GM23248 (cell line): ENCODE measurements at places on chromosomes 3 and 15.

GRCh38 chr3:41265823-41266273 is 66.5 kb downstream of the CTNNB1 start:
- peak; percentile 65 for DNase-seq

DNA sequence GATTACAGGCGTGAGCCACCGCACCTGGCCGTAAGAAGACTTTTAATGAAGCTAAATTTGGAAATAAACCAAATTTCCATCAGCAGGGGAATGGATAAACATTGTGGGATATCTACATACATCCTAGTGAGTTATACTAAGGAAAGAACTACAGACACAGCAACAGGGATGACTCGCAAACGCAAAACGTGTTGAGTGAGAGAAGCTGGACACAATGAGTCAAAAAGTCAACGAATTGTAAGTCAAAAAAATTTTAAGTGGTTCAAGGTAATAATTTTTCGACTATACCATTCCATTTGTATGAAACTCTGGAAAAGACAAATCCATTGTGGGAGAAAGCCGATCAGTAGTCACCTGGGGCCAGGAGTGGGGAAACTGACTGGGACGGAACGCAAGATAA is 19.9 kb downstream of the PLA2G4F start:
- no peak for DNase-seq

DNA sequence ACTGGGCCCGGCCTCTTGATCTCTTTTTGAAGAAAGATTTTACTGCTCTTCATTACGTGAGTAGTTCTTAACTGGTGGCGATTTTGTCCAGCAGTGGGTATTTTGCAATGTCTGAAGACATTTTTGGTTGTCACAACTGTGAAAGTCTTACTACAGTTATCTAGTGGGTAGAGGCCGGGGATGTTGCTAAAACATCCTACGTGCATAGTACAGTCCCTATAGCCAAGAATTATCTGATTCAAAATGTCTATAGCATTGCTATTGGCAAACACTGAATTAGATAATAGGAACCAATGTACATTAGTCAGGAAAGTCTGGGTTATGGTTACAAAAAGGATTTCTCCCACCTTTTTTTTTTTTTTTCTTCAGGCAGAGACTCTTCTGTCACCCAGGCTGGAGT is 38.1 kb downstream of the FOXL2 start:
- no peak for DNase-seq

DNA sequence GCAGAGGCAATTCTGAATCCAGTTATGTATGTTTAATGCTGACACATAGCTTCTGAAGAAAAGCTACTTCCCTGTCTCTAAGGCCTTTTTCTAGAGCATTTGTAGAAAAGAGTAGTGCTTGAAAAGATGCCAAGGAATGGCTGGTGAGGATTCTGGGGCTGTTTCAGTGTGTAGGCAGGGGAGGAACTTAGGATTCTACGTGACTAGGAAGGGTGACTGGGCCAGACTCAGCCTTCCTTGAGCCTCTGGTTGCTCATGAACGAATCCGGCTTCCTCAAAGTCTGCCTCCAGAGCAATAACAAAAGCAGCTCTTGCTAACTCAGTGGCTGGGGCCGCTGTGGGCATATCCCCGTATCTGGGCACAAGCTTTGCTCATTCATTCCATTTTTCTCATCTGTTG is 104.8 kb upstream of the WNT5A start:
- peak; percentile 59 for DNase-seq

GRCh38 chr3:30550246-30550645 is 56.2 kb upstream of the TGFBR2 start:
- no peak for DNase-seq

- no peak for DNase-seq
Observed at GRCh38 chr15:91733661-91734060, 119.8 kb upstream of the SLCO3A1 start.

GRCh38 chr3:126447456-126448106 is 28.1 kb downstream of the ZXDC start:
- no peak for DNase-seq

- no peak for DNase-seq
Observed at GRCh38 chr3:60855250-60855649, 396.0 kb downstream of the FHIT start.

DNA sequence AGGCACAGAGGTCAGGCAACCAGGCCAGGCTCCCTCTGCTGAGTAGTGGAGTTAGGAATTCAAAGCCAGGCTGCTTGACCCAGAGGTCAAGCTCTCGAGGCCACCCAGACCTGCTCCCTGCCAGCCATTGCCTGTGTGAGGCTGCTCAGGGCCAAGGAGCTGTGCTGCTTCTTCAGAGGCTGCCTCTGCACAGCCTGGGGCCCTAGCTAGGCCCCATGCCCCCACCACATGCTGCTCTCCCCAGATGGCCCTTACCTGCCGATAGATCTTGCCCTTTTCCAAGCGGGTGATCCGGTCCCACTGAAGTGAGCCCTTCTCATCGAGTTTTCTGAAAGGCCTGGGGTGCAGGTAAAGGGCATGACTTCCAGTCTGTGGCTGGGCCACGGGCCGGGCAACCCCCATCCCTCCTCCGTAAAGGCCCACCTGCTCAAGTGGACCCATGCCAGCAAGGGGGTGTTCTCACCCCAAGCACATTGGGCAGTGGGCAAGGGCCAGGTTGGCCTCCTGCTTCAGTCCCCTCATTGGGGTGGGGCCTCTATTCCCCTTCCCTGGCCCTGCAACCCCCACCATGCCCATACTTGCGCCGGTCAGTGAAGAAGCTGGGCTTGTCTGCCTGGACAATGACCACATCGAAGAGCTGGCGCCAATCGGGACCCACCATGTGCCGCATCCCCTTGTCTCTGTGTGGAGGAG is 6.5 kb downstream of the NT5DC2 start:
- no peak for DNase-seq

GRCh38 chr3:132630612-132631011 is 29.0 kb downstream of the ACAD11 start:
- no peak for DNase-seq

- DNase-seq = no peak
Observed at GRCh38 chr3:194631696-194632095, 1.5 kb downstream of the TMEM44 start.

DNA sequence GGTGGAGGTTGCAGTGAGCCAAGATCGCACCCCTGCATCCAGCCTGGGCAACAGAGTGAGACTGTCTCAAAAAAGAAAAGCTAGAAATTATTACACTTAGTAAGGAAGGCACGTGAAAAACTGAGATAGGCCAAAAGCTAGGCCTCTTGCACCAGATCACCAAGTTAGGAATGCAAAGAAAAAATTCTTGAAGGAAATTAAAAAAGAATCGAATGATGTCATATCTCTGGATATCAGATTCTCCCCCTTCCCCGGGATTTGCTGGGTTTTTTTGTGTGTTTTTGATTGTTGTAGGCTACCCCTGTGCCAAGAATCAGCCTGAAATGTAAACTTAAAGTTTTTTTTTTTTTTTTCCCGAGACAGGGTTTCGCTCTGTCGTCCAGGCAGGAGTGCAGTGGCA is 17.4 kb downstream of the PTPN23 start:
- DNase-seq = no peak

- DNase-seq = no peak
Observed at GRCh38 chr3:15513116-15513515, 8.4 kb downstream of the COLQ start.

DNA sequence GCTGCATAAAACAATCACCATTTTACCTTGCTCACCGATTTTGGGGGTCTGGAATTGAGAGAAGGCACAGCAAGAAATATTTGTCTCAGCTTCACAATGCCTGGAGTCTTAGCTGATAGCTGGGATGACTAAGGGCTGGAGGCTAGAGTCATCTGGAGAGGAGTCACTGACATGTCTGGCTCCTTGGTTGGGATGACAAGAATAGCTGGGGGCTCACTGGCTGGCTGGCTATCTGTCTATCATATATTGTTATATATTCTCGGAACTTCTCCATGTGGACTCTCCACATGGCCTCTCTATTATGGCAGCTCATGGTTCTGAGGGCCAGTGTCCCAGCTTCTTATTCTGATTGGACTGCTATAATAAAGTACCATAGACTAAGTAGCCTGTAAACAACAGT is 20.0 kb upstream of the TRIM71 start:
- DNase-seq = peak; percentile 44

DNA sequence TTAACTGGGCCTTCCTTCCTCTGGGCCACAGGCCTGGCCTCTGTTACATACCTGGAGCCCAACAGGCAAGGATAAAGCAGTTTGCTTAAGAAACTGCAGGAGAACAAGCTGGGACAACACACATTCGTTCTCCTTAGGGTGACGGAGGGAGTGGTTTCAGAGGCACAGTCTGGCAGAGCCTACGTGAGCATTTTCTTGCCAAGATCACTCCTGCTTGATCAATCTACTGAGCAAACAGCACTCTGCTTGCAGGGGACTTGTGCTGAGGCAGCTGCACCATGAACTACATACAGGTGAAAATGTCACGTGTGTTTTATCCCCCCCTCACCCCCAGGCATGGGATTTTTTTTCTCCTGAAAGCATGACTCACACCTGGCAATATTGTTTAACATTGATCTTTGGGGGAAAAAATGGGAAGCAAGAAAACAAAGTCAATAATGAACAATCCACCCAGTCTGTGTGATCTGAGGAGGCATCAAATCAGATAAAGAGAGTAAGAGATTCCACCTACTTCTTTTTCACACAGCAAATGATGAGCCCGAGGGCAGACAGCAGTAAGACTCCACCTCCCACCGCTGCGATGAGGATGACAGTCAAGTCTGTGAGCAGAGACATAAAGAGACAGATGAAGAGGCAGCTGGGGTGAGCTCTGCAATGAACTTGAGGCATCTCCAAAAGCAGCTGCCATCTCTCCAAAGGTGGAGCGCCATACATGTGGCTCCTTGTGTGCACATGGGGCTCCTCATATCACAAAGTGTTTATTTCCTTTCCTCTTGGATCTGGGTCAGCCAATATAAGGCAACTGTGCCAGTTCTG is 57.4 kb downstream of the CDCP1 start:
- DNase-seq = no peak

GRCh38 chr15:80434926-80435720 is 30.9 kb downstream of the ARNT2 start:
- DNase-seq = no peak

GRCh38 chr15:44082558-44083157 is 112.4 kb downstream of the FRMD5 start:
- peak; percentile 29 for DNase-seq

DNA sequence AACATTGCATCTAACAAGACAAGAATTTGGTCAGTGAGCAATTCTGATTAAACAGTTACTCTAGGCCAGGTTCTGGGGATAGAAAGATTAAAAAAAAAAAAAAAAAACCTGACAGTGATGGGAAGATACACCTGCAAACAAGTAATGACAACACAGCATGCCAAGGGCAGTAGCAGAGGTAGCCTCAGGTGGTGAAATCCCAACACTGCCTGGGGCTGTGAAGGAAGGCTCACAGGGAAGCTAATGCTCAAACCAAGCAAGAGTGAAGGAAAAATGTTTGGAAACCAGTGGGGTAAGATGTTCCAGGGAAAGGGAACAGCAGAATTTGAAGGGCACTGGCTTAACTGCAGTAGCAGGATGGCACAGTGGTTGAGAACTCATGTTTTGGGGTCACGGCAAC is 8.9 kb downstream of the RTP2 start:
- DNase-seq = no peak

DNA sequence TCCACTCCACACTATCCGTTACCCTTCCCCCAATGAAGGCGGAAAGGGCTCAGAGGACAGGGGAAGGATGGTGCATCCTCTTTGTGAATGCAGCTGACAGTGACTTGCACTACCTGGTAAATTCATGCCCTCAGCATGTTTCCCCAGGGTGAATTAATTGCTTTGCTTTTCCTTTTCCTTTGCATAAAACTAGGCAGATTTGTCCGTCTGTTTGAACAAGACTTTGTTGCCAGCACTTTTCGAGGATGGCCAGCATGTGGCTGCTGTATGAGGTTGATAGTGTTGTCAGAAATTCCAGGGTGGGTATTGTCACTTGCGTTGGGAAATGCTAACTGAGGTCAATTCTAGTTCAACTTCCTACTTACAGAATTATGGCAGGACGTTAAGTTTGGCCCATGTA is 79.0 kb upstream of the RARB start:
- DNase-seq = no peak
